ENCODE measurements at places on chromosomes 2 and 18.

DNA sequence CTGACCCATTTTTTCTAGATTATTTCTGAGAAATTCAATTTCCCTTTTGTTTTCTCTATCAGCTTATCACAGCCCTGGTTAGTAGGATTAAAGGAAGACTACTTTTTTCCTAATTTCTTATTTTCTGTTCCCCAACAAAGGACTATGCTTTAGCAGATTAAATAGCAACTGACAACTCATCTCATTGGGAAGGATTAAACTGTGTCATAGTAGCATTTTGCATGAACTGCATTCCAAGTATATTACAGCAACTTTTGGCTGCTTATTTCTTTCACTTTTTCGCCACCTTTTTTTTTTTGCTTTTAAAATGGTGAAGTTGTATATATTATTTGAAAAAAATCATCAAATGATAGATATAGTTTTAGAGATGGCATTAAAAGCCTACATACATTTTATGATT lies 570.3 kb downstream of the FBXO15 start:
- DNase-seq: no peak

GRCh38 chr2:224832207-224832606 lies 116.0 kb upstream of the CCDC195 start:
- no peak for DNase-seq

DNA sequence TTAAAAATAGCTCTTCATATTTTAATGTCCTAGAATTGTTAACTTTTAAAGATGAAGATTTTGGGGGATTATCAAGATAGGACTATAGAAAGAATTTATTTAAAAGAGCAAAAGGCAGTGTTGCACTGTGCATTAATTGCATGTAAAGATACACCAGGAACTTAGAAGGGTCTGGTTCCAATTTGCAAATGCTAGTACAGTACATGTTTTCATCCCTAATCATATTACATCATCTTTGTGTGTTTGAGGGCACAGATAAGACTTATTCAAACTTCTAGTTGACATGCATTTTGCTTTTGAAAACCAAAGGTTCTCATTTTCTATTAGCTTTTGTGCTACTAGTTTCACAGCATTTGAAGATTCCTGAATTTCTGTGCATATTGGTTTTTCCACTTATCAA lies 231.7 kb upstream of the LYPD1 start:
- DNase-seq: no peak

DNA sequence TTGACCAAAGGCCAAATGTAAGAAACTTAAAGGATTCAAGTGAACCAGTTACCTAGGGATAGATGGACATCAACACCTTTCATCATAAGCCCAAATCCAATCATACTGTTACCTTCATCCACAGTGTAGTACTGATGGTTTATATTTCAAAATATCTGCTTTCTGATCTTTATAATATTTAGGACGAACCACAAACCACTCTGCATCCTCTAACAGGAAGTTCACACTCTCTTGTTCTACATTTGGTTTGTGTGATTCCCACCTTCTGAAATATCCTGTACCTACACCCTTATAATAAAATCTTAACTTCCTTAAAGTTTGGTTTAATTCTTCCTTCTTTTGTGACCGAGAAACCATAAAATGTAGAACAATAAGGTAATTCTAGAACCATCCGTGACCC lies 535.7 kb upstream of the CHAC2 start:
- no peak for DNase-seq

- peak; percentile 14 for DNase-seq
Measured at GRCh38 chr2:128630974-128631697, 312.5 kb upstream of the HS6ST1 start.

- DNase-seq: no peak
Measured at GRCh38 chr2:148877403-148877740, 2.3 kb downstream of the KIF5C start.

DNA sequence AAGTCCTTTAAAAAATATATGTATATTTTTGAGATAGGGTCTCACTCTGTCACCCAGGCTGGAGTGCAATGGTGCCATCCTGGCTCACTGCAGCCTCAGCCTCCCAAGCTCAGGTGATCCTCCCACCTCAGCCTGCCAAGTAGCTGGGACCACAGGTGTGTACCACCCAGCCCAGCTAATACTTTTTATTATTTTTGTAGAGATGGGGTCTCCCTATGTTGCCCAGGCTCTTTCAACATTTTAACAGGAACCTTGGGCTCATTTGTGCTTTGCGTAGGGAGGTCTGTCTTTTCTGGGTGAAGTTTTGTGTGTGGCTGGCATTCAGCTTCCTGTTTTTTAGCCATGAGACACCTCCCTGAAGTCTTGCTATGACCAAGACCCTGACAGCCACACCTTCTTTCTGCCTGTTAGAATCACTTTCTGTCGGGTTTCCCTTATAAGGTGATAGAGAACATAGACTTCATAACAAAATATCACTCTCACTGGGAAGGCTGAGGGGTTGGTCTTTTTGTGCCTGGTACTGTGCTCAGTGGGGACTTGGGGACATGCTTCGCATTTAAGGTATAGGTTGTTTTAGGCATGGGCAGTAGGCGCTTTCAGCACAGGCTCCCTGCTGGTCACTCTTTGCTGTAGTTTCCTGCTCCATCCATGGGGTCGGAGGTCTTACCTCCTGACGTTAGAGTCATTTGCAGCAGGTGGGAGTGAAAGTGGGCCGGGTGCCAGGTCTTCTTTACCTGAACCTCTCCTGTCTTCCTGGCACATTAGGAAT lies 3.4 kb downstream of the RAB31 start:
- DNase-seq: peak; percentile 49

DNA sequence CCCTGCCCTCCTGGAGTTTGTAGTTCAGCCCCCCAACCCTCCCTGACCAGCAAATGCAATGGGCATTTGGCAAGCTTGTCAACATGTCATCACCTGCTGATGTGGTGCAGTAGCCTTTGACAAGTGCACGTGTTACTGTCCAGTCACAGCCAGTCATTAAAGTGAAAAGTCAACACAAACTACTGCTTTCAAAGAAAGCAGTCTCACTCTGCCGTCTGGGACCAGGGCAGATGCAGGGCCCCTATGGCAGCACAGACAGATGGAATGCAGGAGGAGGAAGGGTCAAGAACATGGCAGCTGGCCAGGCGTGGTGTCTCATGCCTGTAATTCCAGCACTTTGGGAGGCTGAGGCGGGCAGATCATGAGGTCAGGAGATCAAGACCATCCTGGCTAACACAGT lies 222.4 kb upstream of the OSR1 start:
- DNase-seq: no peak

DNA sequence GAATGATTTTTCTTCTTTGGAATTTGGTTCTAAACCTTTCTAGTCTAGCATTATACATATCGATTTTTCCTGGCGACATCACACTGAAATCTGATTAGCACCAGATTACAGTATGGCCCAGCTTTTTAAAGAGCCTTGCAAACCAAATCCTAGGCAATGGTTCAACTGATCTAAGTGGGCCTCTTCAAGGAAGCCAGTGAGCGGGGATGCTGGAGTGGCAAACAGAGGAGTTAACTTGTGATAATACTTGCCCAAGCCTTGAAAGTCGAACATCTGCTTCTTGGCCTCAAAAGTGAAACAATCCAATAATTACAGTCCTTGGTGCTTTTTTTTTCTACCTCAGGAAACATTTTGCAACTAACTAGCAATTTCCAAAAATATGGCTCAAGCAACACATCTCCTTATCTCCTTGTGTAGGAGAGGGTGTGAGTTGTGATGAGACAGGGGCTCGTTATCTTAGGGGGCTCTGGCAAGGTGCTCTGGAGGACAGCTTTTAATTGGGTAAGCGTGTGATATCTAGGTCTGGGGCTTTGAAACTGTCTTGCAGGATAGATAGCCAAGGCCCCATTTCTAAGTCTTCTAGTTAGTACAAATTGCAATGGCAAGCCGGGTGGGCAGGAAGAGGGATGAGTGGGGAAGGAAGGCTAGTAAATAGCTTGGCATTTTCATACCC lies 240.2 kb upstream of the CCDC68 start:
- DNase-seq: no peak

GRCh38 chr2:5938566-5938896 lies 246.3 kb downstream of the SOX11 start:
- no peak for DNase-seq

GRCh38 chr2:24768601-24769000 lies 24.6 kb downstream of the PTRHD1 start:
- no peak for DNase-seq

GRCh38 chr2:150208689-150209088 lies 278.8 kb downstream of the RND3 start:
- no peak for DNase-seq

DNA sequence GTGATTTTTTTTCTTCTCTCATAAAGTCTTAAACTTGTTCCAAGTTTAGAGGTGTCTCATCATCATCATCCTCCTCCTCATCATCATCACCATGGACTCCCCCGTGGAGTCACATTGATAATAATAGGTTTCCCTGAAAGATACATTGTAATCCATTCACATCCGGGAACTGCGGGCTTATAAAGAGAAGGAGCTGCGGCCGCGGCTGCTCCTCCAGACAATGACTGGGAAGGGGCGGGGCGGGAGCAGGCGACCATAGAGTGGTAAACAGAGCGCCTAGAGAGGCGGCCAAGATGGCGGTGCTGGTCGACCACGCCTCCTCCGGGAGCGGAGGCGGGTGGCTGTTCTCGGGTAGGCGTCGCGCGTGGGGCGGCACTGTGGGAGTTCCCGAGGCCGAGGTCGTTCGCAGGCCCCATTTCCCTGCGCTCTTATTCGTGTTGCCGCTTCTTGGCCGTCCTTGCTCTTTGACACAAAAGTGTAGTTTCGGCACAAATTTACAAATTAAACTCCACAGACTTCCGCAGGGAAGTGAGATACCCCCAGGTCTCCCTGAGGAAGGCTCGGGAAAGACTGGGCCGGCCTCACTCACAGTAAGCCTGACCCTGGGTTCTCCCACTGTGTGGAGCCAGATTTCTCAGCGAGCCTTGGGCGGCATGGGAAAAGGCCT lies 1.8 kb upstream of the TCF4 start:
- DNase-seq: peak; percentile 95

DNA sequence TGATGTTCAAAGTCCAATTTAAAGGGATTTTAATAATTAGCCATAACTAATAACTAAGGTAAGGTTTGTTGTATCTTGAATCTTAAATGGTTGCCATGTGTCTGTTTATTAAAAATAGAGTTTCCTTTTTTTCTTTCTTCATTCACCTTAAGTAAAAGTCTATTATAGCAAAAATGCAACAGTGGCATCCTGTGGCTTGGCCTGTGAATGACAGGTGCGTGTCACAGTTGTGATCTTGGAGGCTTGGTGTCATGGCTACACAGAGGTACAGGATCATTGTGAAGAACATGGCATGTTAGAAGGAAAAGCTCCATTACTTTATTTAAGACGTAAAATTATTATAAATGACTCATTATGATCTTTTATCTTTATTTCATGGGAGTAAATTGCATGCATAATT lies 246.1 kb downstream of the BCL2 start:
- peak; percentile 64 for DNase-seq

DNA sequence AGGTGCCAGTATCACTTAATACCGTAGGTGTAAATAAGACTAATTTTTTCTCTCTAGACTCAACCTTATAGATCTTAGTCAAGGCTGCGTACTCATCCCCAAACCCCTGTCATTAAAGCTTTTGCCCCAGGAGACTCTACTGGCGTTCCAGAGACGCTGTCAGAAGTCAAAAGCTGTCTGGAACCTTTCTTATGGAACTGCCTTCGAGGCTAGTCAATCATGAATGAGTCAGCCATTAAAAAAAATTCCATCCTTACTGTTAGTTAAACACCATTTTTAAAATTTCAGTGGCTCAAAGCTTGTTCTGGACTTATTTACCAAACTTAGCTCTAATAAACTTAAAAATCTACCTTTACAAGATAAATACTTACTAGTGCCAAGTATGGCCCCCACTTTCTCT lies 52.1 kb downstream of the SPRED2 start:
- no peak for DNase-seq

- DNase-seq: no peak
Measured at GRCh38 chr2:158575051-158575635, 118.4 kb downstream of the PKP4 start.

DNA sequence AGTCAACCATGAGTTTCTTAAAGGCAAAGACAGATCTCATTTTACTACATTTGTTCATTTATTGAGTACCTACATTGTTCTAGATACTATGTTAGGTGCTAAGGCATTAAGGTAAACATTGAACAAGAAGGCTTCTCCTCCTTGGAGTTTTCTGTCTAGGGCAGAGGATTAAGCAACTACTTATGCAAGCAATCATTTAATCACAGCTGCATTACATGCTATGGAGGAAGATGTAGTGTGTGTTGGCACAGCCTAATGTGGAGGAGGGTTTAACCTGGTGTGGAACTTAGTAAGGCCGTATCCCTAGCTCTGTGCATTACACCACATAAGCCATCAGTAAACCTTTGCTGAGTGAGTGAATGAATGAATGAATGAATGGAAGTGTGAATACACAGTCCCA lies 106.5 kb upstream of the MAP3K20 start:
- DNase-seq: no peak

DNA sequence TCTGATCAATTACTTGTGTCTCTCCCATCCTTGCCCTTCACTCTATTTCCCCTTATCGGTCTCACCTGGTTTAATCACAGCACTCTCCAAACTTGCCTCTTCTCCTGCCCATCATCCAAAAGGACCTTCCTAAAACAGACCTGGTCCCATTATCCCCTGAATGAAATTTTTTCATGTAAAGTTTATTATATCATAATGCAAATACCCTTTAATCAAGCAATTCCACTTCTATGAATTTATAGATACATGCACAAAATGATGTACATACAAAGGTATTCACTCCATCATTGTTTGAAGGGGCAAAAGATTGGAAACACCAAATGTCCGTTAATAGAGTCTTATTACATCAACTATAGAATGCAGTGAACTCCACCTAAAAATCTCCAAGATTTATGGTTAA lies 88.1 kb upstream of the PKDCC start:
- no peak for DNase-seq

DNA sequence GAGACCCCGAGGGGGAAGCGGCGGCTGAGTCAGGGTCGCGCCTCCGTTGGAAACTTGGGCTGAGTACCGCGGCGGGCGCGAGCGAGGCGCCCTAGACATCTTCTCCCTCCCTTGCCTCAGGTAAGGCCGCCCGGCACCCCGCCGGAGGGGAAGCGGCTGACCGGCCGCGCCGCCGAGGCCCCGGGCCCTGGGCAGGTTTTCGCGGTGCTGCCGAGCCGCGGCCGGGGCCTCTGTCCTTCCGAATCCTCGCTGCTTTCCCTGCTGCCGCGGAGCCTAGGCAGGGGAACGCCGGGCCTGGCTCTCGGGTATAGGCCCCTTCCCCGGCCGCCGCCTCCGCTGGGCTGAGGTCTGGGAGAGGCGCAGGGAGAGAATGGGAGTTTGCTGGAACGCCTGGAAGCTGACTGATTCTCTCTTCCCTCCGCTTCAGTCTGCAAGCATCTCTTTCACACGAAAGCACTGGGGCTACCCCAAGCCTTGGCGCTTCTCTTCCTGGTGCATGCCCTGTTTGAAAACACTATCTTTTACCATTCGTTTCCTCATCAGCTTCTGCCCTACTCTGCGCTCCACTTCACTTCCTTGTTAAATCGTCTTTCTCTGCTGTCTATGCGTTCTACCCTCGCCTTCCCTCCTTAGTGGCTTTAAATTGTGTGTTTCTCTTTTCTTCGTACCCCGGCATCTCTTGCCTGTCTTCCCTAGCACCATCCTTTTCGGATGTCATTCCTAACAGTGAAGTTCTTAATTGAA lies 652 bp downstream of the PPM1B start:
- DNase-seq: peak; percentile 30

- DNase-seq: no peak
Measured at GRCh38 chr2:60884800-60885199, 3.4 kb downstream of the REL start.

All from Peyer's patch (tissue), 4 donors.